Smooth muscle cell of the coronary artery (primary cell): ENCODE measurements at places on chromosomes 11 and 22. TPM values are rescaled to one million over a fixed set of nuclear protein-coding genes. Genes with fewer than 3 reads are reported as not detected.

APOL2 gene
- 49.6 and 53.1 TPM in 2 replicates for total RNA-seq

OR8G5 gene
- total RNA-seq: not detected in 2 replicates

TPBGL gene
- total RNA-seq: not detected in 2 replicates

POU2AF3 gene
- total RNA-seq: not detected in 2 replicates

KCNJ11 gene
- total RNA-seq: not detected in 2 replicates

KDM4D gene
- total RNA-seq: 0.23 and 0.60 TPM in 2 replicates

SYT9 gene
- total RNA-seq: not detected in 2 replicates

GAL3ST1 gene
- not detected in 2 replicates for total RNA-seq

ATP6V1E1 gene
- 94.7 and 143 TPM in 2 replicates for total RNA-seq

LRRC75B gene
- total RNA-seq: 1.9 and 2.6 TPM in 2 replicates

OR51B2 gene
- 0.12 TPM in 1 of 2 replicates, not detected in the other for total RNA-seq

OR8D1 gene
- not detected in 2 replicates for total RNA-seq

CNIH2 gene
- total RNA-seq: 0.45 TPM in 1 of 2 replicates, not detected in the other

PDGFD gene
- total RNA-seq: 2.0 and 61.0 TPM in 2 replicates

TRIM49 gene
- not detected in 2 replicates for total RNA-seq

SERGEF gene
- total RNA-seq: 26.6 and 39.4 TPM in 2 replicates

GRIA4 gene
- total RNA-seq: not detected in 2 replicates

GALNT18 gene
- total RNA-seq: 1.2 and 2.8 TPM in 2 replicates

SCUBE1 gene
- not detected in 2 replicates for total RNA-seq

CRYBA4 gene
- not detected in 2 replicates for total RNA-seq

SLC29A2 gene
- total RNA-seq: 0.08 TPM in 1 of 2 replicates, not detected in the other

PATE4 gene
- total RNA-seq: not detected in 2 replicates

INS gene
- not detected in 2 replicates for total RNA-seq

SHISAL1 gene
- 2.5 and 6.5 TPM in 2 replicates for total RNA-seq

PLEKHB1 gene
- total RNA-seq: 1.1 and 2.0 TPM in 2 replicates

RBM4 gene
- 127 and 133 TPM in 2 replicates for total RNA-seq

MAPK8IP2 gene
- 0.08 and 0.12 TPM in 2 replicates for total RNA-seq

OR8G1 gene
- total RNA-seq: not detected in 2 replicates

OR5AR1 gene
- total RNA-seq: not detected in 2 replicates

WNT11 gene
- total RNA-seq: 0.75 and 3.2 TPM in 2 replicates

P2RY6 gene
- total RNA-seq: 0.12 and 5.9 TPM in 2 replicates

FGF4 gene
- total RNA-seq: not detected in 2 replicates

KRTAP5-9 gene
- not detected in 2 replicates for total RNA-seq

KCTD14 gene
- total RNA-seq: 0.35 and 1.1 TPM in 2 replicates

APOL3 gene
- total RNA-seq: 5.3 and 32.9 TPM in 2 replicates
